CD4-positive, alpha-beta T cell treated with Interleukin-15 for 4 hours (primary cell): ENCODE measurements at places on chromosomes 12 and 14.

GRCh38 chr14:91749868-91750267 is 18.0 kb upstream of the CATSPERB start:
- DNase-seq: no peak

- DNase-seq: peak; percentile 80
These were observed 185.6 kb upstream of the ARID2 start for GRCh38 chr12:45543887-45544286.

DNA sequence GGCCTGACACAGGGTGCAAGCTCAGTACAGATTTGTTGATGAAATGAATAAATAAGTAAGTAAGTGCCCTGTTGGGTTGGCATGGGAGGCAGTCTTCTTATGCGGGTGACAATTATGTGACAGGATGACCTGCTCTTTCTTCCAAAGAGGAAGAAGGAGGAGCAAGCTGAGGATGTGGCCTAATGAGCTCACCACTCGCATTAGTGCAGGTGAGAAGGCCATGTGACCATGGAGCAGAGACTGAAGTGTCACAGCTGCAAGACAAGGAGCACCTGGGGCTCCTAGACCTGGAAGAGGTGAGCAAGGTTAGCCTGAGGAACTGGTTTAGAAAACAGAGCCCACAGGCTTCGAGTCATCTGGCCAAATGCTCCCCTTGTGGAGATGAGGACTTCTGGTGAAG is 34.9 kb downstream of the LRTM2 start:
- no peak for DNase-seq

- DNase-seq: no peak
These were observed 34.2 kb downstream of the ZCRB1 start for GRCh38 chr12:42291680-42292079.

DNA sequence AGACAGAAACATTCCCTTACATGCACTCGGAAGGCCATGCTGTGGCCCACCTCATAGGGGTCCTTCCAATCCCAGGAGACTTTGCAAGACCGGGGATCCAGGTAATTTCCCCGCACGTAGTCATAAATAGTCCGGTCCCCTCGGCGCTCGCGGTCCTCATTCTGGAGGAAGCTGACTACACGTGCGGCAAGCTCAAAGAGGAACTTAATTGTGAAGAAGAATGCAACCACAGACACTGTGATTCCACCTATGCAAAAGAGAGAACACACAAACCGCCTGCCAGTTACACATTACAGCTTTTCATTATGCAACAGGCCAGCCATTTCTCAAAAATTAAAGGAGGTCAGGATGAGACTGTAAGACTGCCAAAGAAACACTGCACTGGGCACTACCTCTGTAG is 28.4 kb downstream of the AREL1 start:
- DNase-seq: no peak

GRCh38 chr12:57477710-57478681 is 1.7 kb downstream of the ARHGAP9 start:
- peak; percentile 82 for DNase-seq

- DNase-seq: no peak
These were observed 75.0 kb downstream of the TRMT5 start for GRCh38 chr14:60905923-60906322.

DNA sequence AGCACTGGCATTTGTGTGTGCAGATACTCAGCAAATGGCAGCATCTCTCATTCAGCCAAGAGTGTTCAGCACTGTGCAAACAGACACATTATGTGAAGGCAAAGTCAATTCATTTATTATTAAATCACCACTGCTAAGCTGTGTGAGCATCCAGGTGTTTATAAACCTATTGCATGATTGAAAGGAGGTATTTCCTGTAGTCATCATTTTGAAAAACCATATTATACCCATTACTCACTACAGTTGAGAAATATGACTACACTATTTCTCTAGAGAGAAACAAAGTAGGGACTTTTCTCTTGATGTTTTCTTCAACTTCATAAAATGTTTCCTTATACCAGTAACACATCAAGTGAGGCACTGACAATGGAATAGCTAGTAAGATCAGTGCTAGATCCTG is 13.7 kb downstream of the SPX start:
- no peak for DNase-seq

DNA sequence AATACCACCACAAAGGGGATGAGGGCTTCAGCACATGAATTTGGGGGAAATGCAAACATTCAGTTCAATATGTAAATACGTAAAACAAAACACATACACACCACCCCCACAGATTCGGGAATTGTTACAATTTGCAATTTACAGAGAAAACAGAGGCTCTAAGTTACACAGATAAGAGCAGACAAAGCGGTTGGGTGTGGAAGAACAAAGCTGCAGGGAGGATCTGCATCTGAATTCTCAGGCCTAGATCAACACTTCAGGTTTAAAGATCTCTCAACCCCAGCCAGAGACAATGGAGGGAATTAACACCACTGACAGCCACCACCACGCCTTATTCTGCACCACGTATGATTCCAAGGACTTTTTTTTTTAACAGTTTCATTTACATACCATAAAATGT is 375.5 kb downstream of the BCL11B start:
- no peak for DNase-seq

DNA sequence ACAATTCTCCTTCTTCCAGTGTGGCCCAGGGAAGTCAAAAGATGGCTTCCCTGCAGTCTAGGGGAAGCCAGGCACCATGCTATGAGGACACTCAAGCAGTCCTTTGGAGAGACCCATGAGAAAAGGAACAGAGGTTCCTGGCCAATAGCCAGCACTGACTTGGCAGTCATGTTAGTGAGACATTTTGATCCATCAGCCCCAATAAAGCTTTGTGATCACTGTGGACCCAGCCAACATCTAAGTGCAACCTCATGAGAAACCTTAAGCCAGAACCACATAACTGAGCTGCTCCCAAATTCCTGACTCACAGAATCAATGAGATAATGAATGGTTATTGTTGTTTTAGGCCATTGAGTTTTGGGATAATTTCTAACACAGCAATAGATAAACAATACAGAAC is 51.0 kb upstream of the NAP1L1 start:
- DNase-seq: no peak

- no peak for DNase-seq
These were observed 369.7 kb upstream of the SYT1 start for GRCh38 chr12:78494911-78495310.

DNA sequence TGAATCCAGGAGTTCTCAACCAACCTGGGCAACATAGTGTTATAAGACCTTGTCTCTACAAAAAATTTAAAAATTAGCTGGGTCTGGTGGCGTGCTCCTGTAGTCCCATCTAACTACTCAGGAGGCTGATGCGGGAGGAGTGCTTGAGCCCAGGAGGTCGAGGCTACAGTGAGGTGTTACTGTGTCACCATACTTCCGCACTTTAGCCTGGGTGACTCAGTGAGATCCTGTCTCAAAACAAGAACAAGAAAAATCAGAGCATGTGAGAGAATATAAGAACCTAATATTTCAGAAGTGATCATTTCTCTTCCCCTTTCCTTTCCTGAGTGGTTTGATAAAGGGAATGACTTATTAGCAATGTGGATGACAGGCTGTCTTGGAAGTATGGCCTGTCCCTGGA is 9.5 kb downstream of the TRAF3 start:
- DNase-seq: no peak

GRCh38 chr12:31323391-31324115 is 2.4 kb downstream of the SINHCAF start:
- DNase-seq: peak; percentile 53

DNA sequence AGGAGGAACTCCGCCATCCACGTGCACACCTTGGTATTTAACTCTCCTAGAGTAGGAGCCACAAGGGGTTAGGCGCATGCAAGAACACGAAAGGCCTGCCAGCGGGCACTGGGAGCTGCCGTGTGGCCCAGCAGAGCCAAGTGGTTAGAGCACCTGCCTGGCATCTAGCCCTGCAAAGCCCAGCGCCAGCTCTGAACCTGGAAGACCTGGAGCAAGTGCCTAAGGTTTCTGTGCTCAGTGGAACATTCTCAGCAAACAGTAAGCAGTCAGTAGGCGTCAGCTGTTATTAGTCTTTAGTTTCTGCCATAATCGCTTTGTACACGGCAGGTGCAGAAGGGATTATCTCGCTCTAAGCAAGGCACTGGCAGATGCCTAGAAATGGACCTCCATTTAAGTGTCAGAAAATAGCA is 55.4 kb downstream of the SETD3 start:
- DNase-seq: no peak

- no peak for DNase-seq
These were observed 3.0 kb downstream of the GZMB start for GRCh38 chr14:24630872-24631477.

DNA sequence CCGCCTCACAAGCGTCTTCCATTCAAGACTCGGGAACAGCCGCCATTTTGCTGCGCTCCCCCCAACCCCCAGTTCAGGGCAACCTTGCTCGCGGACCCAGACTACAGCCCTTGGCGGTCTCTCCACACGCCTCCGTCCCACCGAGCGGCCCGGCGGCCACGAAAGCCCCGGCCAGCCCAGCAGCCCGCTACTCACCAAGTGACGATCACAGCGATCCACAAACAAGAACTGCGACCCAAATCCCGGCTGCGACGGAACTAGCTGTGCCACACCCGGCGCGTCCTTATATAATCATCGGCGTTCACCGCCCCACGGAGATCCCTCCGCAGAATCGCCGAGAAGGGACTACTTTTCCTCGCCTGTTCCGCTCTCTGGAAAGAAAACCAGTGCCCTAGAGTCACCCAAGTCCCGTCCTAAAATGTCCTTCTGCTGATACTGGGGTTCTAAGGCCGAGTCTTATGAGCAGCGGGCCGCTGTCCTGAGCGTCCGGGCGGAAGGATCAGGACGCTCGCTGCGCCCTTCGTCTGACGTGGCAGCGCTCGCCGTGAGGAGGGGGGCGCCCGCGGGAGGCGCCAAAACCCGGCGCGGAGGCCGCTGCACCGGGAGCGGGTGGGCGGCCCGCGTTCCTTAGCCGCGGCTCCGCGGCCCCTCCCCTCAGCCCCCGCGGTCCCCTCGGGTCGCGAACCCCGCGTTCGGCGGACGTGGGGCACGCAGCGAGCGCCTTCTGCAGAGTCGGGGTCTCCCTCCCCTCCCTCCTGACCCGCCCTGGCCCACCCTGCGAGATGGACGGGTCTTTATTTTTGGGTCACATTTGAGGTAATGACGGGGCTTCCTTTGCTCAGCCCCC is at the start of gene UBC:
UBC (minus strand) TSS at position 259 of the 847 bp plus-strand sequence. CDS start 879 bp downstream, outside the sequence.
- DNase-seq: peak; percentile 92

DNA sequence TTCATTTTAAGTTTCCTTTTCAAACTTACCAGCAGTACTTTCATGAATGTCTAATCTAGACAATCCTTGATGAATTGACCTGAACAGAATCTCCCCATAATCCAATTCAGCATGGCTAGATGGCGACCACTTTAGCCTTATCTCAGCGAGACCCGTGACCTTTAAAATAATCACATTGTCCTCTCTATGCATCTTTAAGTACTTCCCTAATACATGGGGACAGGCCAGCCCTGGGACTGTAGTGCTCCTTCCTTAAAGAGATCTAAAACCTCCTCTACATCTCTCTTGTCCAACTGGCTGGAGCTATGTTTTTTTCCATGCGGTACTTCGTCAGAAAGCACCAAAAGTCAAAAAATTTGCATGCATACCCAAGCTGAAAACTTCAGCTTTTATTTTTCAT is 746.0 kb downstream of the VRK1 start:
- DNase-seq: no peak

GRCh38 chr12:54134850-54135249 is 53.9 kb downstream of the SMUG1 start:
- no peak for DNase-seq

DNA sequence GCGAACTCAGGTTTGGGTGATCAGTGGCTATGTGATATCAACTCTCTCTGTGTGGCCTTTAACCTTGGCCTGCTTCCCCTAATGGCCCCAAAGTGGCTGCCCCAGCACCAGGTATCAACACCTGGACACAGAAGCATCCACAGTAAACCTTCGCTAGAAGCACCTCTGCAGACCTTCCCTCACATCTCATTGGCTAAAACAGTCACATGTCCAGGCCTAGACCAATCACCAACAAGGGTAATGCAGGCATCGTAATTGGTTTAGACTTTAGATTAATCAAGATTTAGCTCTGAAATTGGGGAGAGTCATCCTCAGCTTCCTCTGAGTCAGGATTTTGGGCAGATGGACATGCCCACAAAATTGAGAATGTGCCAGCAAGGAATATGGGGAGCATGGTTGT is 92.5 kb upstream of the MYL2 start:
- no peak for DNase-seq

DNA sequence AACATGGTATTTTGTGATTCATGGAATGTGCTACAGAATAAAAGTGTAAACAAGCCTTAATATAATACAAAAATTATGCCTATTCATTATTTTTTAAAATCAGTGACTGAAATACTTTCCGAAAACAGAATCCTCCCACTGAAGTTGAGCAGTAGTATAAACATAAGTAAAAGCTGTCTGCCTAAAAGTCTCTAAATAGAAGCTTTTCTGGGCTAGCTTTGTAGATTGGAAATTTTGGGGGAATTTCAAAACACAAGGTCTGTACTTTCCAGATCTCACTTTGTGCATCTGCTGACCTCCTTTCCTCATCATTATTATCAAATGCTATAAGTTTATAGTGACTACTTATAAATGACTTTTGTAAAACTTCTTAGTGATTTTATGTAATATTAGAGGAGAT is 80.4 kb upstream of the TRHDE start:
- no peak for DNase-seq

DNA sequence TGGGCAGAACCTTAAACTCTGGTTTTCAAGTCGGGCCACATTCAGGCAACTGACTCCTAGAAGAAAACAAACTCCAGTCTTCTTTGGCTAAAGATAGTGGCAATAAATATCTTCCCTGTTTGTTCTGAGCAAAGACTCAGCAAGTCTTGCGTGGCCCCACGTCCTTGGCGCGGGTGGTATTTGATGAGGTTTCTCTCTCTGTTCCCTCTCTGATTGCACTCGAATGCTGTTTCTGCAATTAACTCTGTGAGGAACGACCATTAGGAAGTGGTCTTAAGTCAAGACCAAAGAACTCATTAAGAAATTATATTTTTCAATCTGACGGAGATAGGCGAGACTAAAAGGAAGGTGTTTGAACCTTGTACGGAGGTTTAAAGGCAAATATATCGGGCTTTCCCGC is 177.6 kb downstream of the TMEM132C start:
- DNase-seq: no peak

GRCh38 chr14:58667900-58668299 is 30.1 kb downstream of the DACT1 start:
- no peak for DNase-seq

- no peak for DNase-seq
These were observed 66.4 kb downstream of the OTOGL start for GRCh38 chr12:80165746-80166145.

DNA sequence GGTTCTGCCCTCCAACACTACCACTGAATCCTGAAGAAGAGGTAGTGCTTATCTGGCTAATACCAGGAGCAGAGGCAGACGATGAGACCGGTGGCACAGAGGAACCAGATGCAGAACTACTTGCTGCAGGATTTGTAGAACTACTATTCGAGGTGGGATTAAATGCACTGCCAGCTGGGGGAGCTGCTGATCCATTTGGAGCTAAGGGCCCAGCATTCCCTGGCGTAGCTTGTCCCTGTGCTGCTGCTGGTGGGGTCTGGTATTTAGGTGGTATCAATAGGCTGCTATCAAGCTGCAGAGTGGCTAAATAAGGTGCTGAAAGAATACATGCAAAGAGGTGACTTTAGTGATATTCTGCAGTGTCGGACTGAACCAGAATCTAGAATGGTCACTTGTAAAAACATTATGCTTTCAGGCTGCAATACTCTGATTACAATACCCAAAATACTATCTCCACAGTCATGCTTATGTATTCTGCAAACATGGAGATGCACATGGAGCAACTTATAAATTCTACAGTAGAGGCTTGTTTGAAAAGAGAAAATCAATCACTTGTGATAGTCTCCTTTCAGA is 294.2 kb downstream of the MED13L start:
- DNase-seq: no peak

GRCh38 chr14:57530571-57530970 is 36.9 kb upstream of the CCDC198 start:
- no peak for DNase-seq

GRCh38 chr12:54016478-54016964 is 7.7 kb downstream of the HOXC8 start:
- DNase-seq: no peak
